ENCODE measurements at places on chromosomes 3 and 15.

DNA sequence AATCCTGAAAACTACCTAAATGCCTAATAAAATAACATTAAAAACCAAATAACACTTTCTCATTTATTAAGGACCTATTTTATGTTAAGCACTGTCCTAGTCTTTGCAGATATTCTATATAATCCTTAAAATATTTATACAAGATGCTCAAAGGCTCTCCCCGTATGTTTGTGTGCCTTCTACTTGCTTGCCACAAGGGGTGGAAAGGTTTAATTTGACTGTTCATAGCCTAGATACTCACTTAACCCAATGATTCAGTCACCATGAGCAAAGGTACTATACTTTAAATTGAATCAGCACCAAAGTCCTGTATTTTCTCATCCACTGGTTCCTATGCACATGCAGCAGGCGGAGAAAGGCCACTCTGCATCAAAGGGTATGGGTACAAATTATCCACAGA lies 32.0 kb downstream of the LSAMP start:
- DNase-seq: no peak

GRCh38 chr3:4038351-4038750 lies 239.1 kb downstream of the LRRN1 start:
- no peak for DNase-seq

GRCh38 chr3:105385819-105386508 lies 19.3 kb downstream of the ALCAM start:
- DNase-seq: no peak

DNA sequence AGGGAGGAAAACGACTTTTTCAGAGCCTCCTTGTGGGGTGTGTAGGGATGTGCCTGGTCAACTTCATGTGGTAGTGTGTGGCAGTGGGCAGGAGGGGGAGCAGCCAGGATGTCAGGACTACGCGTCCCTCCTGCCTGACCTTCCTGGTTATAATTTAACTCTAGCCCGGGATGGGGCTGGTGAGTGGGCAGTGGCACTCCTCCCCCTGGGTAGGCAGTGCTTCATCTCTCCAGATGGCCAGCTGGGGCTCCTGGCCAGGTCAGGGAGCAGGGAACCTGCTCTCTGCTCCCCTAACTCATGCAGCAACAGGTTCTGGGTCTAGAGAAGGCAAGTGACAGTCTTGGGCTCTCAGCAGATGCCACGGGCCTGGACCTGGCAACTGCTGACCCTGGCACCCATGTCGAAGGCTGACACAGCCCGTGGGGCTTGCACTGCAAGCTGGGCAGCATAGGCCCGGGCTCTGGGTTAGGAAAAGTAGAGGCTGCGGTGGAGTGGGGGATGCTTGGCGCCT lies 2.6 kb downstream of the ITIH4 start:
- no peak for DNase-seq

DNA sequence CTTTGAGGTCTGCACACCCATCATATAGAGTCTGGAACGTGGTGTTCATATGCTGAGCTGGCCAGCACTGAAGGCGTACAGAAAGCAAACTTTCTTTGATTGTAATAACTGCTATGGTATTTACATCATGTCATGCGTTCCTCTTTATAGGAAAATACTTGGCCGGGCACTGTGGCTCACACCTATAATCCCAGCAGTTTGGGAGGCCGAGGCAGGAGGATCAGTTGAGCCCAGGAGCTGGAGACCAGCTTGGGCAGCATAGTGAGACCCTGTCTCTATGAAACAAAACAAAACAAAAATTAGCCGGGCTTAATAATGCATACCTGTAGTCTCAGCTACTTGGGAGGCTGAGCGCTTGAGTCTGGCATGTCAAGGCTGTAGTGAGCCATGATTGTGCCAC lies 3.4 kb upstream of the SNX22 start:
- no peak for DNase-seq

DNA sequence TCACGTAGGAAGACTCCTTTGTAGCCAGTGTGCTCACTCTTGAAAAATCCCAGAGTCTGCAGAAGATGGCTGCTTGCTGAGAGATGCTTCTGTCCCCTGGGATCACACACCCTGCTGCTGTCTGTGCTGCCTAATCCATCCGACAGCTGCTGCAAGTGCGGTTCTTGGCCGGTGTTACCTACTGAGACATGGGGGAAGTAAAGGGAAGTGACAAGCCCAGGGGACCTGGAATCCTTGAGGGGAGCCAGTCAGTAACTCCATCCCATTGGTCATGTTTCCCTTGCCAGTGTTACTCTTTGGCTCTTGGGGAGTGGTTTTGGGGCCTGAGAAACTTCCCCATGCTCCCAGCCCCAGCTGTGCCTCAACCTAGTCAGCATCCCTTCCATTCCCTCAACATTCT lies 8.3 kb upstream of the CPNE9 start:
- no peak for DNase-seq

DNA sequence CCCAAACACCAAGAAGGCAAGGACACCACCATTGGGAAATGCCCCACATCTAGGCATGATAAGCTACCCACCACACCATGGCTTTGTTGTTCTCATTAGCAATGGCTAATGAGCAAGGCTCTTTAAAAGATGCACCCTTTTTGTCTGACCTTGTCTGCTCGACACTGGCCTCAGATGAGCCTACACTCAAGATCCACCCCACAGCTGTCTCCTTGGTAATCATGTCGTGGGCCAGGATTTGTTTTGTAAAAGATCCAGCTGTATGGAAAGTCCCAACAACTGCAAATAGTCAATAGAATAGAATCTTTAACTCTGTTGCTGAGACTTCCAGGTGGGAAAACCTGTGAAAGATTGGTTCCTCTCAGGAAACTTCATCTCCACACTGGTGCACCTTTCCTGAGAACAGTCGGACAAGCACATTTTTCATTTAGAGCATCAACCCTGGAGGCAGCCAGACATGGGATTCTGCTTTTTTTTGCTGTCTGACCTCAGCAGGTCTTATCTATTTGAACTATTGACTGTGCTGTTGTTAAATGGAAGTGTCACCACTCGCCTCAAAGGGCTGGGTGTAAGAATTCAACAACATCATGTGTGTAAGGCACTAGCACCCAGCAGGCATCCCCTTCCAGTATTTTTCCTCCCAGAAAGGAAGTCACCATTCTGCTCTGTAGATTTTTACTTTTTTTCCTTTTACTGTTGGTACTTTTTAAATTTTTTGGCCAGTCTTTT lies 35.5 kb downstream of the DUT start:
- no peak for DNase-seq

- DNase-seq: no peak
These were observed 974.4 kb upstream of the ALCAM start for GRCh38 chr3:104392327-104392726.

DNA sequence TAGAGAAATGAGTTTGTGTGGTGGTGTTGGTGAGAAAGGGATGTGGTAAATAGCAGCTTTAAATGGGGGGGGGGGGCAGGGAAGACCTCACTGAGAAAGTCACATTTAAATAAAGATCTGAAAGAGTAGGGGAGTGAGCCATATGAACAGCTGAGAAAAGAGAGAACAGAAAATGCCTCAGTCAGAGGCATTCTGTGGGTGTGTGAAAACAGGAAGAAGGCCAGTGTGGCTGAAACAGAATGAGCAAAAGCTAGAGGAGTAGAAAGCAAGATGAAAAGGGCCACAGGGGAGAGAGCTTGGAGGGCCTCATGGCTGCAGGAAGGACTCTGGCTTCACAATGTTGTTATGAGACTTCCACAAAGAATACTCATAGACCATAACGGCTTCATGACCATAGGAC lies 783.3 kb downstream of the ZPLD1 start:
- DNase-seq: peak; percentile 12

- DNase-seq: peak; percentile 47
These were observed 27.2 kb downstream of the MRPL46 start for GRCh38 chr15:88440021-88440420.

DNA sequence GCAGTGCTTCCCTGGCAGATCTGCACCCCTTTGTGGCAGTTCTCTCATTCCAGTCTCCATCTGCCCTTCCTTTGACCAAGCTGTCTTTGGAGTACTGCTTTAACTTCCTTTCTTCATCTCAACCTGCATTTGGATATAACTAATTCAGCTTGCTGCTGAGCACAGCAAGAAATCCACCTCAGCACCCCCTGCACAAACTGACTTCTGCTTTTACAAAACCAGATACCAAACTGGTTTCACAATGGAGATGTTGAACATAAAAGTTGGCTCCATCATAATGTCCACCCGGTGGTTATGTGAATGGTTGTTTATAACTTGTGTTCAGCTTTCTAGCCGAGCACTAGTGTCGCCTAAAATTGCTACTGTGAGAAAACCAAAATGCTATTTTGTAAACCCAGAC lies 341.1 kb upstream of the SEMA6D start:
- DNase-seq: no peak

DNA sequence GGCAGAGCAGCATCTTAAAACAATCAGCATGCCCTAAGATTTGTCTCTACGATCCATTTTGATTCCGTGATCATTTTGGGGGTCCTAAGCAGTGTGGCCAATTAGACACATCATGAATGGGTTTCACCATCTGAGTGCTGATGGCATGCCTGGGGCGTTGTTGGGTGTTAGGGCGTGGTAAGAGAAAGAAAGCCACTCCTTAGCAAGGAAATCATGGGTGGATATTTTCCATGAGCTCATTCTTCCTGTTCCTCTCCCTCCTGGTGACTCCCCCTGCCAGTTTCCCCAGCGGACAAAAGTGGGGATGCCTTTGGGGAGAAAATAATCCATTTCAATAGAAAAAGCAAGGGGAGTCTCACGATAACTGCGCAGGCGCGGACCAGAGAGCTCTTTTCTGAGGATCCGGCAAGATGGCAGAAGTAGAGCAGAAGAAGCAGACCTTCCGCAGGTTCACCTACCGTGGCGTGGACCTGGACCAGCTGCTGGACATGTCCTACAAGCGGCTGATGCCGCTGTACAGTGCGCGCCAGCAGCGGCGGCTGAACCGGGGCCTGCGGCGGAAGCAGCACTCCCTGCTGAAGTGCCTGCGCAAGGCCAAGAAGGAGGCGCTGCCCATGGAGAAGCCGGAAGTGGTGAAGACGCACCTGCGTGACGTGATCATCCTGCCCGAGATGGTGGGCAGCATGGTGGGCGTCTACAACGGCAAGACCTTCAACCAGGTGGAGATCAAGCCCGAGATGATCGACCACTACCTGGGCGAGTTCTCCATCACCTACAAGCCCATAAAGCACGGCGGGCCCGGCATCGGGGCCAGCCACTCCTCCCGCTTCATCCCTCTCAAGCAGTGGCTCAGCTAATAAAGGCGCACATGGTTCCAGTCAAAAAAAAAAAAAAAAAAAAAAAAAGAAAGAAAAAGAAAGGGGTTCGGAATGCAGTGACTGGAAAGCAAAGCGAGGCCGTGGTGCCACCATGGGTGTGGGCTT lies 301.8 kb downstream of the LRTM1 start:
- DNase-seq: no peak

DNA sequence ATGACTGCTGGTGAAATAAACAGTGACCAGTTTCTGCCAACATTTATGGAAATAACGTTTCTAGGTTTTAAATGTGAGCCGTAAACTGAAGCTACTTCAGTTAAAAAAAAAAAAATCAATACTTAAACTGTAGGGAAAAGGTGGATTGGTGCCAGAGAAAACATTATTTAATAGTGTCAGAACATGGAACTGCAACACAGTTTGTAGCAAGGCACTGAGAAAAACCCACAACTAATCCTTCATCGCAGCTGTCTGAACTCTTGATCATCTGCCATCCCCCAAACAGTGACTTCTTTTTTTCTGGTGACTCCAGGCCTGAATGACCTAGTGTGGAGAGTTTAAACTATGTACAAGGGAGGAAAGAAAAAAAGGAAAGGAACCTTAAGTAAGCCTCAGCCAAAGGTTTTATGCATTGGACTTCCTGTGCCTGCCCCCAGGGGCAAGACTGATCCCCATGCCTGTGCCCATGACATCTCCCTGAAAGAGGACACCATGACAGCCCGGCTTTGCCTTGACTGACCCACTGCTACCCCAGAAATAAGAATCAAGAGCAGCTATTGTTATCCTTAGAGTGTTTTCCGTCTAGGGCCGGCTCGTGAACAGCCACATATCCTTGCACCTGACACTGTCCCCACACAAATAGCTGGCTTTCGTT lies 33.1 kb downstream of the CRTAP start:
- DNase-seq: no peak

GRCh38 chr15:69782809-69783208 lies 314.9 kb downstream of the TLE3 start:
- no peak for DNase-seq

- no peak for DNase-seq
These were observed 630.8 kb upstream of the GBE1 start for GRCh38 chr3:82392203-82392775.

GRCh38 chr15:91304786-91305185 lies 204.7 kb downstream of the SV2B start:
- no peak for DNase-seq

GRCh38 chr15:52423852-52424251 lies 104.8 kb downstream of the MYO5A start:
- DNase-seq: no peak

DNA sequence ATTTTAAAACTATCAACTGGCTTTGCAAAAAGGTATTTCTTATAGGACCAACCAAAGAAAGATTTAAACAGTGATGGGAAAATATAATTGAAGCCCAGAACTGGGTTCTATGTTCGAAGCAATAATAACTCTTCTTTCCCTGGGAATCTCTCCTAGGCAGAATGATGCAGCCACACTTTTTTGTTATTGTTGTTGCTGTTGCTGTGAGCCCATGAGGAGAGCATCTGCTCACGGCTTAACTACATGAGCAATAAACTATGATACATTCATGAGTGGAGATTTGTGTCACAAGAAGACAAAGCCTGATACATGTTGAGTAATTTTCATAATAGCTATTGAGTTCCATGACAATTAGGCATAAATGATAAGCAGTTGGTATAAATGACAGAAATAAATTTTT lies 80.5 kb downstream of the CRTC3 start:
- no peak for DNase-seq

DNA sequence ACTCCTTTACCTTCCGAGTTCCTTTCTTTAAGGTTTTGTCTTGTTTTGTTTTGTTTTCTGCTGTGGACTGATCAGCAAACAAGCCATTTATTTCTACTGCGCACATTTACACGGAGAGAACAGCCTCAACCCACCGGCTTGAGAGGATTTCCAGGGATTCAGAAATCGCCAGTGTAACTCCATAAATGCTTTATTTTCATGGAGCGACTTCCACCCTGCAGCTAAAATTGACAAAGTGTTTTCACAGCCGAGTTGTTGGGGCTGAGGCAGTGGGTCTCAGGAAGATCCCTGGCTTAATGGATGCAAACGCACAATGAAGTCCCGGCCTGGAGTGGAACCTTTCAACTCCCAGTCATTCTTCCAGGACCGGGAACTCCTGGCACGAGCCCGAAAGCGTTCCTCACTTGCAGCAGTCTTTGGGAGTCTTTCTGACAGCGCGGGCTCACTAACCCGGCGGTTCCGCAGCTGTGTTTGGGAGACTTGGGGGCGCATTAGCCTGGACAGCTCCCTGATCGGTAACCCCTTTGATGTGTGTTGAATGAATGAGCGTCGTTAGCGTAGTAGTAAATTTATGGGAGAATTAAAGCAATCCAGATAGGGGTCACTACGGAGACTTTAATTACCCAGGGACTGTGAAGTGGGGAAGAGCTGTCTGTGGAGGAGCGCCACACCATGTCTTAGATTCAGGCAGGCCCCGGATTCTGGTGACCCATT lies 785 bp upstream of the MYRIP start:
- no peak for DNase-seq

- DNase-seq: no peak
These were observed 30.6 kb downstream of the INTS14 start for GRCh38 chr15:65580287-65580686.
